ENCODE measurements at places on chromosomes 16 and 17.

GRCh38 chr16:84040226-84040822, 2.3 kb downstream of the SLC38A8 start:
- DNase-seq = no peak

DNA sequence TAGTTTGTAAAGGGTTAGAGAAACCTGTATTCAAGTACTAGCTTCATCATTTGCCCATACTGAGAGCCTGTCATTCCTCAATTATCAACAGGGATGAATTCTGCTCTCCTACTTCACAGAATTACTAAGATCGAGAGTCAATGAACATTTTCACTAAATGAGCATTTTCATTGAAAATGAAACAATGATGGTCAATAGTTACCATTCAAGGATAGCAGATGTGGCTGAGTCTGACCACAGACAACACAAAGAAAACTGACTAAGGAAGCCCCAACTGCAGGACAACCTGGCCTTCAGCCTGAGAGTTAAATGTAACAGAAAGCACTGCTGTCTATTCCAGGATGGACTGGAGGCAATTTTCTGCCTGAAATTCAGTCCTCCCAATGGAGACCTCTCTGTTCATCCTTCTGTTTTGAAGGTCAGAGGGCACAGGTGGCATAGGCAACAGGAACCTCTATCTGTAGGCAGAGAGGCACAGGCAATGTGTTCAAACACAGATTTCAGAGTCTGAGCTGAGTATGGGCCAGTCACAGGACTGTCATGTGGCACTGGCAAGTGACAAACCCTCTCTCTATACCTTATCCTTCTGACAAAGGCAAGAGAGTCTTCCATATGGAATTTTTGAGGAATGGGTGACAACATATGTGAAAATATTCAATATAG, 19.5 kb downstream of the TRAF4 start:
- no peak for DNase-seq

- no peak for DNase-seq
Measured at GRCh38 chr17:57355090-57355859, 99.0 kb downstream of the MSI2 start.

DNA sequence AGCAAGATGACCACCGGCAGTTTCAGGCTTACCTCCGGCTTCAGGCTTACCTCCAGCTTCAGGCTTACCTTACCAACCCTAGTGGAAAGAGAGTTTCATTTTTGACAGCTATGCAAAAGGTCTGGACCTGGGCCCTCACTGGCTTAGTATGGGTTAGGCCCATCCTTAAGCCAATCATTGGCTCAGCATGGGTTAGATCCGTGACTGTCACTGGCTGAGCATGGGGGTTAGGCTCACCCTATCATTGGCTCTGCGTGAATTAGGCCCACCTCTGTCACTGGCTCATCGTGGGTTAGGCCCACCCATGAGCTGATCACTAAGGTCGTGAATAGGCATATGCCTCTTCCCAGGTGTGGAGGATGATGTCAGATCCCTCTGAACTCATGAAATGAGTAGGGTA, 8.1 kb downstream of the NDE1 start:
- DNase-seq = no peak

- no peak for DNase-seq
Measured at GRCh38 chr16:87196661-87197060, 120.5 kb downstream of the C16orf95 start.

- no peak for DNase-seq
Measured at GRCh38 chr16:50809561-50809960, 67.7 kb downstream of the CYLD start.

DNA sequence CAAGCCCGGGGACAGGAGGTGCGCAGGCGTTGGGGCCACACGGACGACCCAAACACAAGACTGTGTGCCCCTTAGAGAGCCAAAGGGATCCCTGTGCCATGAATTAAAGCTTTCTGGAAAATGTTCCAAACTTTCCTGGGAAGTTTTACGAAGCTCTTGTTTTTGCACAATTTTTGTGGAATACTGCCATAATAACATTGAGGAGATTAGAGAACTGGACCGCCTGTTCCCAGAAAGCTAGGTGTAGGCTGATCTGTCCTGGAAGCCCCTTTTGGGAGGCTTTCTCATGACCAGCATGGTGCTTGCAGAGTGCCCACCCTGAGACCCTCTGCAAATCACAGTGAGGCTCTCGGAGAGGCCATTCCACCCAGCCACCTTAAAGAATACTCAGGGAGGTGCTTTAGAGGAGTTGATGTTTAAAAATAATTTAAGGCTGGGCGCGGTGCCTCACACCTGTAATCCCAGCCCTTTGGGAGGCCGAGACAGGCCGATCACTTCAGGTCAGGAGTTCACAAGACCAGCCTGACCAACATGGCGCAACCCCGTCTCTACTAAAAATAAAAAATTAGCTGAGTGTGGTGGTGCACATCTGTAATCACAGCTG, 1.1 kb downstream of the KDM8 start:
- no peak for DNase-seq

DNA sequence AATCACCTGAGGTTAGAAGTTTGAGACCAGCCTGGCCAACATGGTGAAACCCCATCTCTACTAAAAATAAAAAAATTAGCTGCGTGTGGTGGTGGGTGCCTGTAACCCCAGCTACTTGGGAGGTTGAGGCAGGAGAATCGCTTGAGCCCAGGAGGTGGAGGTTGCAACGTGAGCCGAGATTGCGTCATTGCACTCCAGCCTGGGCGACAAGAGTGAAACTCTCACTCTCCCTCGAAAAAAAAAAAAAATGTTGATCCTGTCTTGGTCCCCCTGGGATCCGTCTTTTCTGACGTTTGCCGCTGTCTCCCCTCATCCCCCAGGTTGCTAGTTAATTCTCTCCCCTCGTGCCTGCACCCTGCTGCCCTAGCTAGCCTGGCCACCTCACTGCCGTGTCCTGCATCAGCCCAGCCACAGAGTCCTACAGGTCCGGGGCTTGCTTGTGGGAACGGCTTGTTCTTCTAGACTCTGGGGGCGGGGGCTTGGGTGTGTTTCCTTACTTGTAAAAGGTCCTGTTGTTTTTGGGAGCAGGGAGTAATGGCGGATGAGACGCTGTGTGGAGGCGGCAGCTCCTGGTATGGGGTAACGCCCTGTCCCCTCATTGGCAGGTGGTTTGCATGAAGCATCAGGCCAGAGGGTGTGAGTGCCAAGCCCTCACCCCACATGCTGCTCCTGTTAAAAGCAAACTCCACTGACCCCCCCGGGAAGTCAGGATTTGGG, 44.6 kb downstream of the PGS1 start:
- DNase-seq = no peak

GRCh38 chr17:11144358-11145233, 96.4 kb upstream of the SHISA6 start:
- DNase-seq = peak; percentile 39

DNA sequence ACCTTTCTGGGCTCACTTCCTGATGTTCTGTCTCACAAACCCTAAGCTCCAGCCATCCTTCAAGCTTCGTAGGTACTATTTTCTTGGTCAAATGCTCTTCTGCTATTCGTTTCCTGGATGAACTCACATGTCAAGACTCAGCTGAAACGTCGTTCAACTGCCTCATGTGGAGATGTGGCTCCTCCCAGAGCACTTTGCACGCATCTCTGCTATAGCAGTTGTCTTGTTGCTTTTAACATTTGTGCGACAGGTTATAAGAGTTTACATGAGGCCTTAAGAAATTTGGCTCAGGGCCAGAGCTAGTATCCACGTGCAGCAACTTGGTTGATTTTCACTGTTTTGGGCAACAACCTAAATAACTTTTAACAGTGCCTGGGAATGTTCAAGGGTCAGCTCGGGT, 2.8 kb upstream of the KRT40 start:
- DNase-seq = no peak

GRCh38 chr17:50675627-50676026, 32.1 kb downstream of the ANKRD40 start:
- no peak for DNase-seq

GRCh38 chr16:21053590-21053989, 97.1 kb downstream of the DNAH3 start:
- DNase-seq = no peak

- no peak for DNase-seq
Measured at GRCh38 chr17:80990921-80991644, 558 bp upstream of the CHMP6 start.

- no peak for DNase-seq
Measured at GRCh38 chr16:78742501-78743283, 643.2 kb downstream of the WWOX start.

GRCh38 chr17:57892820-57893595, 43.2 kb upstream of the MRPS23 start:
- DNase-seq = peak; percentile 77

GRCh38 chr17:4393806-4394205, 27.3 kb upstream of the UBE2G1 start:
- no peak for DNase-seq

DNA sequence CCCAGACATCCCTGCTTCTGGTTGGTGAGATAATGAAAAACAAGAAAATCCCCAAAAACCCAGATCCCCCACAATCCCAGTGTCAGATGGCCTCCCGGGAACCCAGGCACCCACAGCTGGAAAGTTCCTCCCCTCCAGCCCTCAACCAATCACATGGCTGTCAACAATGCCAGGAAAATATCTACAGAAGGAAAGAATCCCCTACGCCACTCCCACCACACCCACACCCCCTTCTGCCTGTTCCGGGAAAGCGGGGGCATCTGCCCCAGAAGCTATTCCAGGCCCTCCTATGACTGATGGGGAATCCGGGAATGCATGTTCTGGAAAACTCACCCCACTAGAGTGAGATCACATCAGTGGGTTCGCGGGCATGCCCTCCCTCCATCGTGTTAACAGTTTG, 1.8 kb downstream of the TMEM95 start:
- no peak for DNase-seq

DNA sequence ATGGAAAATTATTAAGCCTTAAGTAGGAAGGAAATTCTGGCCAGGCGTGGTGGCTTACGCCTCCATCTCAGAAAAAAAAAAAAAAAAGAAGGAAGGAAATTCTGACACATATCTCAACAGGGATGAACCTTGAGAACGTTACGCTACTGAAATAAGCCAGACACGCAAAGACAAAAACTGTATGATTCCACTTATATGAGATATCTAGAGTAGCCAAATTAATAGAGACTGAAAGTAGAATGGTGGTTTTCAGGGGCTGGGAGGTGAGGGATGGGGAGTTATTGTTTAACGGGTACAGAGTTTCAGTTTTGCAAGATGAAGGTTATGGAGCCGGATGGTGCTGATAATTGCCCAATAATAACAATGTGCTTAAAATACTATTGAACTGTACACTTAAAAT, 16.2 kb upstream of the HNF1B start:
- no peak for DNase-seq

- DNase-seq = no peak
Measured at GRCh38 chr17:82931699-82932517, 92.1 kb upstream of the ZNF750 start.

All from neuronal stem cell (in vitro differentiated cells).